Activated T-cell treated with anti-CD3 and anti-CD28 coated beads, Interleukin-2, amount 50 U/mL, for 72 hours (primary cell): ENCODE measurements at places on chromosomes 16 and 17. TPM values are rescaled to one million over a fixed set of nuclear protein-coding genes. Genes with fewer than 3 reads are reported as not detected.

DNA sequence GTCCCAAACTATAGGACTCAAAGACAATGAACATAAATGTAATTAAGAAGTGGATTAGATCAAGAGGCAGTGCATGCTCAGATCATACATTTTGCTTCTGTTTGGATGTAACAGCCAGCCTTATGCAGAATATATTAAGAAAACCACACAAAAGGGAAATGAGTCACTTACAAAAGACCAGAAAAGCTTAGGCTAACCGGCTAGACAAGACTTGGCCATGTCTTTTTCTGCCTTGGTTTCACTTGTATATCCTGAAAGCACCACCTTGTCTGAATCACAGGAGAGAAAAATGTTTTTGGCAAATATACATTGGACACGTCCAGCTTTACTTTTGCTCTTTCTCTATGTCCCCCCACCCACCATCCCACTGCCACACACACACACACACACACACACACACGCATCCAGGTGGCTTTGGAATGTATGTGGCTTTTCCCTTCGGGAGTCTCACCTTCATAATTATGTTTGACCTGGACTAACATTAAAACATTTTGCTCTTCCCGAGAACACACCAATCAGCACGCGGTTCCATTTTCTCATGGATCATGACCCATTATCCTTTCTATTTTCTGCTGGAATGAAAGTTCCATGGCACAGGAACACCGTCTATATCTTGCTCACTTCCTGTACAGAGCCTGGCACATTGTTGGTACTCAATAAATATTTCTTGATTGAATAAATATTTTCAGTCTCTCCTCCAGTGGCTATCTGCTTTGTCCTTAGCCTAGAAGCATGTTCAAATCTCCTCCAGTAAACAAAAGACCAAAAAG lies 64.6 kb downstream of the CDK5R1 start:
- peak; percentile 24 for DNase-seq

- peak; percentile 9 for DNase-seq
Observed at GRCh38 chr17:33779234-33779591, 475.9 kb upstream of the CCL2 start.

DNA sequence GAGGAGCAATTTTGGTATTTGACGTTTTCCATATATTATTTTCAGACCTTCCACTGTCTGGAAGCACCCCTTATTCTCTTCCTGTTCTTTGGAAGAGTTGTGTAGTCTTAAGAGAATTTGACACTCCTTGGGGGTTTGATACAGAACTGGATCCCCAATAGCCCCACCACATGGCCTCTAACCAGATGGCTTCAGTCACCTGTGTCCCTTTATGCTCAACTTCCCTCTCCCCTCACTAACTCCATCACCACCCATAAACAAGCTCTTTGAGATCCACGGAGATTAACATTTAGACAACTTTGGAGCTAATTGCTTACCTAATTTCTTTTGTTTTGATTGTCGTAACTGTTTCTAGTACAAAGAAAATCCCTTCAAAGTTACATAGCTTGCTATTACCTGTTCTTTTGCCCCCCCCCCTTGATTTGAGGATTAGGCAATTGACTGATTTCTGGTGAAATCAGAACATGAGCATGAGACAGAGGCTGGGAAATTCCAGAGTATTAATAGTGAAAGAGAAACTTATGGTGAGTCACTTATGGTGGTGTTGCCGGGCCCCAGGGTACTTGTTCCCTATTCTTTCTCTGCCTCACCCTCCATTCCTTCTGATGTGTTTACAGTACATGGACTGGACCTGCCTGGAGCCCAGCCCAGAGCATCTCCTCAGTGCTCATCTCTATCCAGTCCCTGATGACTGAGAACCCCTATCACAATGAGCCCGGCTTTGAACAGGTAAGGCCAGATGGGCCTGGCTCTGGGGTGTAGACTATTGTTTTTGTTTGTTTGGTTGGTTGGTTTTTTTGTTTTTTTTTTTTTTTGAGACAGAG lies 7.5 kb downstream of the UBE2Z start:
- DNase-seq = peak; percentile 77

XAF1 gene
- 19.1 TPM for total RNA-seq

GRCh38 chr17:4743216-4743615 lies 3.5 kb upstream of the CXCL16 start:
- DNase-seq = no peak

DNA sequence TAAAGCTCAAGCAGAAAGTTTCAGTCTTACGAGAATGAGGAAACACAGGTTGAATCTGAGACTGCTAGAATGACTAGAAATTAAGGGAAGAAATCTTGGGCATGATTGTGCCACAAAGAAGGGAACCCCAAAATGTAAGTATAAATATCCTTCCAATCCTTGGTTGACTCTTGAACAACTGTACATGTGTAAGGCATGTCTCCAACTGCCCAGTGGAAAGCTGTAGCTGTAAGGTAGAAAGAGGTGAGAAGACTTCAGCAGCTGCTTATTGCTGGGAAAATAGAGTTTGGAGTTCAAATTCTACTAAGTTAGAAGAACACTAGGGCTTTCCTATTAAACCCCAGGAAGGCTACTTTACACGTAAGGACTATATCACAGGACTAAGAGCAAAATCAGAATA lies 59.7 kb upstream of the NACA2 start:
- DNase-seq = no peak

CACNG5 gene
- not detected for total RNA-seq

RAB40C gene
- 15.0 TPM for total RNA-seq

GRCh38 chr17:76547183-76547641 lies 7.4 kb downstream of the PRCD start:
- DNase-seq = peak; percentile 61

EPX gene
- not detected for total RNA-seq

- peak; percentile 35 for DNase-seq
Observed at GRCh38 chr16:84810518-84811273, 9.1 kb upstream of the CRISPLD2 start.

GRCh38 chr16:27304881-27305745 lies 8.7 kb upstream of the IL4R start:
- no peak for DNase-seq

DNA sequence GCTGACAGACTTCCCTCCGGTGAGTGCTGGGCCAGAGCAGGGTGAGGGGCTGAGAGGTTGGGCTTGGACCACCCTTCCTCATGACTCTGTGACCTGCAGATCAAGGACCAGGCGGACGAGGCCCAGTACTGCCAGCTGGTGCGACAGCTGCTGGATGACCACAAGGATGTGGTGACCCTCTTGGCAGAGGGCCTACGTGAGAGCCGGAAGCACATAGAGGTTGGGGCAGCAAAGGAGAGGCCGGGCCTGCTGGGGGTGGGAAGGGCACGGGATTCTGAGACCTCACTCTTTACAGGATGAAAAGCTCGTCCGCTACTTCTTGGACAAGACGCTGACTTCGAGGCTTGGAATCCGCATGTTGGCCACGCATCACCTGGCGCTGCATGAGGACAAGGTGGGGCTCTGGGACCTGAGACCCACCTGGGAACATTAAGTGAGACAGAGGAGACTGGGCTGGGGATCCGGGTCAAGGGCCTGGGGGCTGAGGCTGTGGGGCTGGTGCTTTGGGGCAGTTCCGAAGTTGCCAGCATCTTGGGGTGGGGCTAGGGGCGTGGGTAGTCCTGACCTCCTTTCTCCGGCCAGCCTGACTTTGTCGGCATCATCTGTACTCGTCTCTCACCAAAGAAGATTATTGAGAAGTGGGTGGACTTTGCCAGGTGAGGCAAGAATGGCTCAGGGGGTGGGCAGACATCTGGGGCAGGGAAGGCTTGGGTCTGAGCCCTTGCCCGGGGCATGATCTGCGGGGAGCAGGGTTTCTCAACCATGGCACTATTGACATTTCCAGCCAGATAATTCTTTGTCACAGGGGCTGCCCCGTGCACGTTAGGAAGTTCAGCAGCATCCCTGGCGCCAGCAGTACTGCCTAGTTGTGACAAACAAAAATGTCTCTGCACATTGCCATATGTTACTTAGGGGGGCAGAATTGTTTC lies 2.2 kb downstream of the BCKDK start:
- DNase-seq = no peak

DNA sequence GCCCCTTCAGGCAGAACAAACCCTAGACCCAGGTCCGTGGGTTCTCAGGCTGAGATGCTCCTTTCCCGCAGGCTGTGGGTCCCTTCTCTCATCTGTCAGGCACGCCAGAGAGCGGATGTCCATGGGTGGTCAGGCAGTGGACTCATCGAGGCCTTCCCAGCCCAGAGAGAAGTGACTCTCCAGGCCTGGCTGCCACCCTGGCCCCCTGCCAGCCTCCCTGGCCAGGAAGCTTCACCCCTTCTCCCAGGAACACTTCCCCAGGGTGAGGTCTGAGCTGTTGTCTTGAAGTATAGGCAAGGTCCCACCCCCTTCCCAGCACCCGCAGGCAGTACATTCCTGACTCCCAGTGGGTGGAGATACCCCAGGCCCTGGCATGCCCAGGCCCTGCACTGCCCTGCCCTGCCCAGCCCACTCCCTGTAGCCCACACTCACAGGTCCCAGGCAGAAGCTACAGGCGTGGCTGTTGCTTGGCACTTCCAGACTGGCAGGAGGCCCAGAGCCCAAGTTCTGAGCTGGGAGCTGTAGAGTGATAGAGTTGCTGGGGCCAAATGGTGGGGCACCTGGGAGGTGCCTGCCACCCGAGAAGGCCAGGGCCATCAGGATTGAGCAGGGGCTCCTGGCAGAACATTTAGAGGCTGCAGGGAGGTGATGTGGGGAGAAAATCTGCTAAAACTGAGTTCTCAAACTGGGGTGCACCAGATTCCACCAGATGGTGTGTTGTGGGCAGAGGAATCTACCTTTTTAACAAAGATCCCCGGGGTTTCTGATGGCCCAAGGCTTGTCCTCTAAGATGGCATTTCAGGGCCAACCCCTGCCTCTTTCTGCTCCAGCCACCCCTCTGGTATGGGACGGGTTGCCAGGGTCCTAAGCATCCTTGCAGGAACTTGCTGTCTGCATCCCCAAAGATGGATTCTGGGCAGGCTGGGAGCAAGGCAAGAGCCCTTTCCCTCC lies 6.7 kb downstream of the ITGA3 start:
- DNase-seq = no peak

DNA sequence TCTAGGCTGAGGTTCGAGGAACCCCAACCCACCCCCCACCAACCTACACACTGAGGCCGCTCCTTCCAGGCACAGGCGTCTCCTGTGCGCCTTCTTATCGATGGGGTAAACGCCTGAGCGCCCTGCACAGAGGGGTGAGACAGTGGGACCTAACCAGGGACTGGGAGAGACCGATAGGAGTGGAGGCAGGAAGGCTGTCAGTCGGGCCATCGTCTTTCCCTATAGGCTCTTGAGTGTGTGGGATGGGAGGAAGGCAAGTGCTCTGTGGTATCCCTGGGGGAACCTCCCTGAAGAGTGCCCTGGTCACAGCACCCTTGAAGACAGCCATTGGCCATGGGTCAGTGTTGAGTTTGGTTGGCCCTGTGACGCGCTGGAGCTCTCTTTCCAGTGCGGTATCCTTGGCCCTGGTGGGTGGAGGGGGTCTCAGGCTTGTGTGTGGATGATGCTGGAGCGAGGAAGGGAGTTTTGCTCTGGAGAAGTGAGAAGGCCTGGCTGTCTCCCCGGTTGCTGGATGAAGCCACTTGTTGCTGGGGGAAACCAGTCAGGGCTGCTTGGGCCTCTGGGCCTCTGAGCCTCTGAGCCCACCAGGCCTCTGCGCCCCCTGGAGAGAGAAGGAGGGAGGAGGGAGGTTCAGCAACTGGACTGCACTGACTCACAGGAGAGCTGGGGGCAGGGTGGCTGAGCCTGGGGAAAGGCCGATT lies 1.7 kb downstream of the GPRC5C start:
- DNase-seq = no peak

KRTAP16-1 gene
- not detected for total RNA-seq

DNA sequence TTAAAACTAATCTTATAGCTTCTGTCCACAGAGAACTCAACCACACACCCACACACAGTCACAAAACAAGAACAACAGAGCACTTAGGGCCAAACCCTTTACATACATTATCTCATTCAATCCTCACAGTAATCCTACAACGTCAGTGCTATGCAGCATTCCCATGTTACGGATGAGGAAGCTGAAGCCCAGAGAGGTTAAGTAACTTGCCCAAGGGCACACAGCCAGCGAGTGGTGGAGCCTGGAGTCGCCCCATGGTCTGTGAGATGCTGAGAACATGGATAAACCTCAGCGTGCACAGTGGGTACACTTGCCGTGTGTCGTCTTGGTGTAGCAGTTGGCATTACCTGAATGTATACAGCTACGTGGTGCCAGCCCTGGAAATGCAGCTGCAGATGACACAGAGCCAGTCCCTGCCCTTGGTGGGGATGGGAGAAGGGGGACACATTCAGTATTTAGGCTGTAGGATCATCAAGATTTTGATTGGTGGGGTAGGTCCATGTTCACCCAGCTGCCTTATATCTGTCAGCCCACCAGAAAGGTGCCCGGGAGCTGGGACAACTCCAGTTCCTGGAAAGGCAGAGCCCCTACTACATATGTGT lies 177.0 kb downstream of the IRF8 start:
- no peak for DNase-seq
